ENCODE measurements at places on chromosomes 2 and 18.

GRCh38 chr2:2664989-2665833, 334.1 kb upstream of the MYT1L start:
- no peak for DNase-seq

GRCh38 chr2:65491381-65491905, 59.0 kb upstream of the SPRED2 start:
- DNase-seq = peak; percentile 52

- DNase-seq = no peak
Measured at GRCh38 chr18:41060967-41061366, 894.1 kb upstream of the PIK3C3 start.

DNA sequence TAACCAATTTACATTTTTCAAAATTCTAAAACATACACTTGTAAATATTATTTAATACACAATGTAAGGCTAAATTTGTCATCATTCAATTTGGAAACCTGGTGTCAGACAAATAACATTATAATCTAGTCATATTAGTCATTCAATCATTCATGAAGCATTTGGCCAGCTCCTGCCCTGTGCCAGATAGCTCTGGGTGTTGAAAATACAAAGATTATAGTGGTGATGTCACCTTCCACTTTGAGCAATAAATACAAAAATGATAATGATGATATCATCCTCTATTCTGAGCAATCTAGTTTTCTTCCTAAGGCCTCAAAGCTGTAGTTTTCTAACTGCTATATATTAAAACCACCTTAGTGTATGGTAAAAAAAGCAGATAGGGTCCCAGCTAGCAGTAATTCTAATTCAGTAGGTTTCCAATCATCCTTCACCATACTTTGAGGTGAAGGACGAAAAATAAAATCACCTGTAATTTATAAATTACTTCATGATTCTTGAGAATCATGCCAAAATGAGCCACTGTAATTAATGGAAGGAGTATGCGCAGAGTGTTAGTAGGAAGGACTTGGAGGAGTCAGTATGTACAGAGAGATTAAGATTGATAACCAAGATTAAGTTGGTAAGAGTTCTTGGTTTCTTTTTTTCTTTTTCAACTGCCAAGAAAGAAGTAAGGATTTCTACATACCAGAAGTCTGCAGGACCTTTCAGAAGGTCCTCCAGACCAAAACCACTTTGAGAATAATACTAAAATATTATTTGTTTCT, 23.2 kb downstream of the MEMO1 start:
- DNase-seq = peak; percentile 71

DNA sequence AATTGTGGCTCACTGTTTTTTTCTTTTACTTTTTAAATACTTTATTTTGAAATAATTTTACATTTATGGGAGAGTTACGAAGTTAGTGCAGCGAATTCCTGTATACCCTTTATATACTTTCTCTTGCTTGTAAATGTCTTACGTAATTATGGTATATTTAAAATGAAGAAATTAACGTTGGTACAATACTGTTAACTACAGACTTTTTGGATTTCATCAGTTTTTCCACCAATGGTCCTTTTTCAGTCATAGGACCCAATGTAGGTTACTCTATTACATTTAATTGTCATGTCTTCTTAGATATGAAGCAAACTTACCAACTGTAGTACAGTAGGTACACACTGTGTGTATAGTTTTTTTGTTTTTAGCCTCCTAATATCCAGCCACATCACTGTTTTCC, 76.3 kb downstream of the BOLA3 start:
- no peak for DNase-seq

- peak; percentile 74 for DNase-seq
Measured at GRCh38 chr18:79438898-79439627, 43.3 kb downstream of the NFATC1 start.

Measured in EH (cell line).